Eye (tissue), 1 donor: ENCODE measurements at places on chromosomes 3 and 15.

DNA sequence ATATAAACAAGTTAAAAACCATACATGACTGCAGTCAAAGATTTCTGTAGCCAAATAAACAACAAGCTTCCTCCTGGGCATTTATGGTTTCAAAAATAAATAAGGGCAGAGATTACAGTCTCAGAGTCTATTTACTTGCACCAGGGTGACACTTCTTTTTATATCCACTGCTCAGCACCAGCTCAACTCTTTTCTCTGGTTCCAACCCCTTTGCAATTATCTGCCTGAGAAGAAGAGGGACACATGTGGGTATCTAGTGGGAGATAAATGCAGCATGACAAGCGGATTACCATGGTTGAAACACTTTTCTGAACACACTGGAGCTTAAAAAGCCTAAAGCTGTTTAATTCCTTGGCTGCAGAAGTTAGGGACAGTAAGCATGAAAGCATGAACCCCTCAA is 311.5 kb downstream of the CNTN3 start:
- peak; percentile 79 for DNase-seq

DNA sequence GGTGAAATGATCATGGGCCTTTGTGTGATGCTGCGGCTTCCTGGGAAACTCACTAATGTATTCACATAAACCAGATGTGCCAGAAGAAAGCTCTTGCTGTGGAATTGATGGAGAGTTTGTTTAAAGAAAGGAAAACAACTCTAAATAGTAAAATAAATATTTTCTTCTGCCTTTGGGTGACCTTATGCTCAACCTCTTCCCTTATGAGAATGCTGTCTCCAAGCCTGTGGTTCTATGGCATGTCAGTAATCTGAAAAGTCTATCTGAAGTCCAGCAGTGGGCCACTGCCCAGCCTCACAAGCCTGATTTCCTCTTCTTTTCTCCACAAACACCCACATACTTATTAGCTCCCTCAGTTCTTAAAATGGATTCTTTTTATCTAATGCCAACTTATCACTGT is 49.9 kb upstream of the PHLDB2 start:
- no peak for DNase-seq

DNA sequence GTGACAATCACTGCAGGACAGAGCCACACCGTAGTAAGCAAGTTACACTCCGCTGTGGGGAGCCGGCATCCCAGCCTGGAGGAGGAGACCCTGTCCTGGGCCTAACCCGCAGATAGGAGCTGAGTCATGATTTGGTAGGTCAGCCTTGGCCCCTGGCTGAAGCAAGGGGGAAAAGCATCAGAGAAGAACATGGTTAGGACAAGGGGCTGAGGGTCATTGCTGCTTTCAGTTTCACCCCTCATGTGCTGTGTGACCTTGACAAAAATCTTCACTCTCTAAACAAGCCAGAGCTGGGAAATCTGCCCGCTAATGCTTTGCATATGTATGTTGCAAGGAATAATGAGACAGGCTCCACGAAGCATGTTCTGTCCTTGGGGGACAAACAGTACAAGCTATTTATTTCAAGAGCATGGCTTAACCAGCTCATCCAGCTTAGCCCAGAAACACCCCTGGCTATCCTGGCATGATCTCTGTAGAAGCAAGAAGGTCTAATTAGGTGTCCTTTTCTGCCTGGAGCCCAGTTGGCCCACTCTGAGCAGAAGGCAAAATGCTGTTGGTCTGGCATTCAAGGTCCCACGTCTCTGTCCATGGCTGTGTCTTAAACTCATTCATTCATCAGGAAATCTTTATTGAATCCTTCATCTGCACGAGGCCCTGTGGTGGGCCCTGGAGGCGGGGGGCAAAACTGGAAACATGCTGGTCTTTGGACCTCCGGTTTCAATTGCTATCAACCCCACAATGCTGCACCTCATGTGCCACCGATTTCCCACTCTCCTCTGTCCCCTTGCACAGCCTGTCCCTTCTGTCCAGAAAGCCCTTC is 221.3 kb upstream of the LYSMD4 start:
- DNase-seq, result peak; percentile 30

GRCh38 chr15:101201411-101202174 is 50.3 kb downstream of the CHSY1 start:
- peak; percentile 89 for DNase-seq

- DNase-seq, result peak; percentile 87
Observed at GRCh38 chr15:40470423-40471104, at the start of gene CHST14. Gene CHST14, plus strand, starts transcription at chr15:40470984. Its CDS starts 230 bp downstream, at chr15:40471214.

- DNase-seq, result peak; percentile 96
Observed at GRCh38 chr3:138834596-138835396, at the start of gene PIK3CB. Gene PIK3CB, minus strand, starts transcription at chr3:138834928. Its CDS starts 75,585 bp downstream, at chr3:138759343.

DNA sequence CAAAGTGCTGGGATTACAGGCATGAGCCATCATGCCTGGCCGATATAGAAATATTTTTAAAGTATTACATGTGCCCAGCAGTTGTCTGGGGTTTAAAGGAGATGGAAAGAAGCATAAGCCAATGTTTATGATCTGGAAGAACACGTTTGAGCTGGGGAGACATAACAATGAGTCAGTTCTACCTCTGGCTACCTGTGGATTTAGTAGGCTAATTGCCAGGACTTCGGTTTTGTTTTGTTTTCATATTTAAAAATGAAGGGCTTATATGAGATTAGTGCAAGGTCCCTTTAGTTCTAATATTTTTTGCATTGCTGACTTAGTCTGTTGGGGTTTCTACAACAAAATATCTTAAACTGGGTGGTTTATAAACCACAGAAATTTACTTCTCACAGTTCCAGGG is 22.9 kb upstream of the TNFSF10 start:
- no peak for DNase-seq
